Head of caudate nucleus (tissue), 42 donors: ENCODE measurements at places on chromosomes 2 and 18.

GRCh38 chr2:239603411-239604356 is 202.9 kb upstream of the HDAC4 start:
- DNase-seq = no peak

GRCh38 chr2:7027956-7028655 is 110.9 kb downstream of the RNF144A start:
- peak; percentile 7 for DNase-seq

DNA sequence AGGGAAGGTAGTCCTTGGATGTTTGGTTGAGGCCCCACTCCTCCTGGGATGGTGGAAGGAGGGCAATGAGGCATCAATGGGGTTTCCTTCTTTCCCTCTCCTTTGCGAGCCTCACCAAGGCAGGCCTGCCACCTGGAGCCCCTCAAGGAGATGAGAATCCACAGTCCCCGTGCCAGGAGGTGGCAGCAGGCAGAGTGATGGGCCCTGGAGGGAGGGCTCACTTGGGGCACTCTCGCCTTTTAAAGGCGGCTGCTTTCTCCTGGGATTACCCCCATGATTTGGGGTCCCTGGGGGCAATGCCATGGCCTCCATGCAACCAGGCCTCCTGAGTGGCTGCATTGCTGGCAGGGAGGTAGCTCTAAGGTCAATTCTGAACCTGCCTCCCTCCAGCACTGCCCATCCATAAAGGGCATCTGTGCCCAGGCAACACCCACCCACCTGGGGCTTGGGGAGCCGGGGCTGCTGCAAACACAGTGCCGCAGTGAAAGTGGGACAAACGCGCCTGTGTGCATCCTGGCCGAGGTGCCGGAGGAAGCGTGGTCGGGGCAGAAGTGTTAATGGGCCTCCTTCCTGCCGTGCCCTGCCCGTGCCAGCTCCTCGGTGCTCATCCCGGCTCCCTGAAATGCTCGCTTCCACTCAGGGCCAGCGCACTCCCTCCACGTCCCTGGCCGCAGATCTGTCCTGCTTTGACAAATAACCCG is 55.9 kb downstream of the ZFP36L2 start:
- no peak for DNase-seq

- no peak for DNase-seq
These were observed 7.4 kb upstream of the NPAS2 start for GRCh38 chr2:100812573-100812972.

- DNase-seq = no peak
These were observed 77.2 kb downstream of the LTBP1 start for GRCh38 chr2:33023728-33024500.

DNA sequence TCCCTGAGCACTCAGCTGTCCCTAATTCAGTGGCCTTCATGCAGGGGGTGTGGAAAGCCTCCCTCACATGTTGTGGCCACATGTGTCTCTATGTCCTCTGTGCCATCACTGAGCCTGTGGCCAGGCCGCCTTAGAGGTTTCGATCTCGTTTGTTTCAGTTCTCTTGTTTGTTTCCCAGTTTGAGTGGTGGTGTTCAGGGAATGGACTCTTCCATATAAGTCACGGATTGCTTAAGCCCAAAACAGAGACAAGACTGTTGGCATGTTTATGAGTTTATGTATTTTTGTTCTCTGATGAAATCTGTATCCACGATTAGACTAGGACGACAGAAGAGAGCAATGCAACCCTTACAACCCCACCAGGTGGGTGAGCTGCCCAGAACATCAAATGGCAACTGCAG is 134.5 kb downstream of the CCBE1 start:
- DNase-seq = no peak

GRCh38 chr2:144515696-144516410 is 4.1 kb downstream of the ZEB2 start:
- peak; percentile 76 for DNase-seq

- no peak for DNase-seq
These were observed 564.4 kb downstream of the ZEB2 start for GRCh38 chr2:143955401-143956065.

- peak; percentile 36 for DNase-seq
These were observed 82.1 kb downstream of the BIN1 start for GRCh38 chr2:127024769-127025358.

GRCh38 chr18:62510789-62511188 is 12.0 kb upstream of the ZCCHC2 start:
- DNase-seq = no peak

DNA sequence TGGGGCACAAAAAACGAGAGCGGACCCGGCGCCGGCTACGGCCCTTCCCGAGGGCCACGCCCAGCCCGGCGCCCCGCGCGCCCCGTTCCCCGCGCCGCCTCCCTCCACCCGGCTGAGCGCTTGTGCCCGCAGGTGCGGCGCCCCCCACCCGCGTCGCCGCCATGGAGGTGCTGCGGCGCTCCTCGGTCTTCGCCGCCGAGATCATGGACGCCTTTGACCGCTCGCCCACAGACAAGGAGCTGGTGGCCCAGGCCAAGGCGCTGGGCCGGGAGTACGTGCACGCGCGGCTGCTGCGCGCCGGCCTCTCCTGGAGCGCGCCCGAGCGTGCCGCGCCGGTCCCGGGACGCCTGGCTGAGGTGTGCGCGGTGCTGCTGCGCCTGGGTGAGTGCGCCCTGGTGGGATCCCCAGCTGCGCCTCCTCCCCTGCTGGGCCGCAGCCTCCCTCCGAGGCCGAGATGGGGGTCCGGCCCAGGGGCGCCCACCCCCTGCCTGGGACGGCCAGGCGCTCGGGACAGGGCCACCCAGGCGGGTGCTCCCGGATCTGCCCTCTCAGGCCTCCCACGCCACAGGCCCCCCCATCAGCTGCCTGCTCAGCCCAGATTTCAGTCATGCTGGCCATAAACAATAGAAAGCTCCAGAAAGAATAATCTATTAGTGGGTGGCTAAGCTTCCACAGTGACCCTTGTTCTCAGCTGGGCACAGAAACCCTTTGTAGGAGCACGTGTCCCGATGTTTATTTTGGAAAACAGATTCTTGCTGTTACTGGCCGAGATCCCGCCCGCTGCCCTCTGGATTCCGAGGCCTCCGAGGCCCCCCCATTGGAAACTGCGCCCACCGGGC is 997 bp downstream of the BOK start:
- peak; percentile 77 for DNase-seq

DNA sequence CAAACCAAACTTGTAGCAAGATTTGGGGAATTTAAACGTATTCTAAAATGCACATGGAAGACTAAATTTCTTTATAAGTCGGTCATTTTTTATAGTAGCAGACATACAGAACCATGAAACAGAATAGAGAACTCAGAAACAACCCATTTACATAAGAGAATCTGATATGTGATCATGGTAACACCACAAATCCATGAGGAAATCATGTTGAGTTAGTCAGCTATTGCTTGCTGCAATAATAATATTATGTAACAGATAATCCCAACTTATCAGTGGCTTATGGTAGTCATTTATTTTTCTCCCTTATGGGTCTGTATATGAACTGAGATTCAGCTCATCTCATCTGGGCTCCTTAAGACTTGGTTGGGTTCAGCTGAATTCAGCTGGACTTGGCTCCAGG is 103.4 kb upstream of the SERTAD2 start:
- DNase-seq = no peak

DNA sequence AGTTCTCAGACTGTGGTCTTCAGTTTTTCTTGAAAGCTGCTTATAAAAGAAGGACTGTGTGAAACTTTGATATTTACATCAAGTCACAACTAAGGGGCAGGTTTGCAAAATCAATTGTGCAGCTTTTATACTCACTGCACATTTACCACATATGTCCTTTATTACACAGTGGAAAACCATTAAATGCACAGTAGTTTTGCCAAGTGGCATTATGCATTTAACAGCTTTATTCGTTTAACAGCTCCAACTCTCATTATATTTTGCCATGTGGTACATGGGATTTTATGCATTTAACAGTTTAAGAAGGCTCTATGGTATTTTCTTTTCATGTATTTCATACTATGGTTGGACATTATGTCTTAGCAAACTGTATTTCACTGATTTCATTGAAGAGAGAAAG is 135.6 kb downstream of the SATB2 start:
- no peak for DNase-seq

- no peak for DNase-seq
These were observed 393.7 kb downstream of the PIK3C3 start for GRCh38 chr18:42348722-42349121.

GRCh38 chr2:63195310-63195709 is 144.7 kb downstream of the OTX1 start:
- no peak for DNase-seq

DNA sequence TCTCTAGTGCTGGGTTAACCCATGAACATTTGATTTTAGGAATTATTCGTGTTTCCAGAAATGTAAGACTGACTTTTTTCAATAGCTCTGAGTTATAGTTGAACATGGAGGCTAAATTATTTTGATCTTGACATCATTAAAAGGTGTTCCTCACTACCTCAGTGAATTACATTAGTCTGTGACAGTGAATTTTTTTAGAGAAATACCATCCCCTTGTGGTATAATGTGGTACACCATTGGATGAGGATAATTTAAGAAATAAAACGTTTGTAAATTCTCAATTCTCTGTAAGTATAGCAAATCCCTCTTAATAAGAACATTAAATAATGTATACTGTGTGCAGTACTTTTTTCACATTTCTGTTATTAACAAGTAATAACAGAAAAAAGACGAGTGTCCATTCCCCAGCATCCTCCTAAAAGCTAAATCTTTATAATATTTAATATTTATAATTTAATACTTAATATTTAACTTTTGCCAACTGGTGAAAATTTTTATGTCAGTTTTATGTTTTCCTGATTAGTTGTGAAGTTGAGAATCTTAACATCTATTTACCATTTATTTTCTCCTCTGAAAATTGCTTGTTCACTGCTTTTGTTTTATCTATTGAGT is 70.3 kb upstream of the CWC22 start:
- no peak for DNase-seq

DNA sequence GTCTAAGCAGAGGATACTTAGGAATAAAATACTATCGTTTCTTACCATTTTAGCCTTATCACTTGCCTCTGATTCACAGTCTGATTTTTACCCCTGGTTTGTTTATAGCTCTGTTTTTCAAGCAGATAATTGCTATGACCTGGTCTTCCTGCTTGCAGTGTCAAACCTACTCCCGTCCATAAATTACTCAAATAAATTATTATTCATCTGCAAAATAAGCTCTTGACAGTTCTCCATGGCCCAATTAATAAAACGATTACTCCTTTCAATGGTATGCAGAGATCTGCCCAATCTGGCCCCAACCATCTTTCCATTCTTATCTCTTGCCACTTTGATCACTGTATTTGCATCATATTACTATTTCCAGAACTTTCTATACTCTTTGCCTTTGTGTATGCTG is 354.0 kb downstream of the CCDC85A start:
- no peak for DNase-seq

GRCh38 chr2:54558188-54559005 is 102.3 kb downstream of the SPTBN1 start:
- DNase-seq = peak; percentile 35

DNA sequence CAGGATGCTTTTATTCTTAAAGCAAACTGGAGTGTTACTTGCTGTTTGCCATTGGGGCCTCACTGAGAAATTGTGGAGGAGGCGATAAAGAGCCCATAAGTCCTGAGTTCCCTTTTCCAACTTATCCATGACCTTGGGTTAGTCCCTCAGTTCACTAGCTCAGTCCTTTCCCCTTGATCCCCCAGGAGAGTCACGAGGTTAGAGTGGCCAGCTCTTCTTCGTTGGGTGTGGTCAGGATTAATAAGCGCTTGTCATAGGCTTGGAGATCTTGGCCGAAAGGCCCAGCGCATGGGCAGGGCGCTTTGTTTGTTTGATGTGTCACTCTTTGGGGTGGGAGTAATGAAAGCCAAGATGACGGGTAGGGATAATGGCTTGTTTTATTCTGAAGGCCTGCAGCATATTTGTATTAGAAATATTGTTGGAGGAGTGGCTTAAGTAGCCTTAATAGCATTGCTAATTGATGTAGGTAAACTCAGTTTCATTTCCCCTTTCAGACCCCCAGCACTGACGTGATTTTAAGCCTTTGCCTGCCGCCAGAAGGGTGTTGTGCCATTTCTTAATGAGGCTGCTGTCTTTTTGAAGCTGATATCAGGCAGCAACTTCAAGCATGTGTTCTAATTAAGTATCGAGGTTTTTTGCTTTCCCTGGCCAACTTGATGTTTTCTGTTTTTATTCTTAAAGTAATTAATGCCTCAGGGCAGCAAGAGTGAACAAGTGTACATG is 15.7 kb downstream of the GRHL1 start:
- no peak for DNase-seq

DNA sequence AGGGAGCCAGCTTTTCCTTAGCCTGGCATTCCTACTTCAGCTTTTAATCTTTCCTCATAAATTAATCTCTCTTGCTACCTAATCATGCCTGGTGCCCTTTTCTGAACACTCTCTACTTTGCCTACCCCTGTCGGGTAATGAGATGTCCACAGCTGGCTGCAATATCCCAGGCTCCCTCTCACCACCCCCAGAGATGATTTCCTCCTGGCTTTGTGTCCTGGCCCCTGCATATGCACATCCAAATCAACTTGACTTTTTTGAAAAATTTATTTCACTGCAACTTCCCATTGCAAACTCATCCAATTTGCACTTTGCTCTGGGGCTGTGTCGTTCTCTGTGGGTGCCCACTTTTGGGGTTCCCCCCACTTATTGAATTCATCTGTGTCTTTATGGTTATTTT is 218.1 kb upstream of the SKOR2 start:
- DNase-seq = no peak

GRCh38 chr2:37198681-37199065 is 2.4 kb downstream of the CEBPZOS start:
- DNase-seq = no peak

- no peak for DNase-seq
These were observed 8.8 kb downstream of the RALB start for GRCh38 chr2:120261387-120262006.

DNA sequence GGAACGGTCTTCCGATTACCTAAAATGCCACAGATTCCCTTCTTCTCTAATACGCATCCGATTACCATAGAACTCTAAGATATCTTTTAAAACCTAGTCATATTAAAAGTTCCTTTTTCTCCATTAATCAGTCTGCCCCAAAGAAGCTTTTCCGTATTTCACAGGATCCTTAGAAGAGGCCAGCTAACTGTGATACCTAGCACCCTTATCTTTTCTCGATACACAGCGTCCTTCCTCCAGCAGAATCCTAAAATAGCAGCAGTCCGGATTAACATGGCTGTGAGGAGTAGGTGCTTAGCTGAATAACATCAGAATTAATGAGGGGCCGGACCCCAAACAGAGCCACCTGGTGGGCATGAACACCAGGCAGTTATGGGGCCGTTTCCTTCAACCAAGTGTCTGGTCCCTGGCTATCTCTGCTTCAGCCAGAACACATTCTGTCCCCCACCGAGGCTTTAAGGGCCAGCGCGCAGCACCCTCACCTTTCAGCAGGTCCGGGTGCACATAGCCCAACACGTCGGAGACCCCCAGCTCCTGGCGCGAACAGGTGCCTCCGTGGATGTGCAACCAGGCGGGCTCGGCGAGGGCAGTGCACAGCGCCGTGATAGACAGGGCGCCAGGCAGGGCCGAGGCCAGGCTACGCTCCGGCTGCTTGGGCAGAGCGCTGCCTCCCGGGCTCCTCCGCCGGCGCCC is 995 bp downstream of the TMEM127 start:
- no peak for DNase-seq

DNA sequence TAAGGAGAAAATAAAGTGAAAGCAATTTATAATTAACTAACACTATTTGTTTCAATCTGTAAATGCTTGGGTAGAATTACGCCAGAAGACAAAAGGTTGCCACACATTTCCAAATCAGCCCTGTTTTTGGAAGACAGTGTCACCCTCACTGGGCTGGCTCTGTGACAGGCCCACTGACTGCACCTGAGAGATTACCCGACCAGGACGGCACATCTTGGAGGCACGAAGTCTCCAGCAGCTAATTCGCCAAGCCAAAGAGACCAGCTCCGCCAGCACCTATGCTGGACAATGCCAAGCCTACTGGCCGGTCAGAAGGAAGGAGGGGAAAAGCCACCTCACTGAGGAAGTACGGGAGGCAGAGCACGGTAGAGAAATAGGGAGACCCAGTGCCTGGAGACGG is 61.9 kb downstream of the CYB5A start:
- no peak for DNase-seq
